MG63 (cell line): ENCODE measurements at places on chromosomes 1 and 21.

- DNase-seq, result peak; percentile 94
Observed at GRCh38 chr1:156502894-156503697, 2.5 kb upstream of the MEF2D start.

DNA sequence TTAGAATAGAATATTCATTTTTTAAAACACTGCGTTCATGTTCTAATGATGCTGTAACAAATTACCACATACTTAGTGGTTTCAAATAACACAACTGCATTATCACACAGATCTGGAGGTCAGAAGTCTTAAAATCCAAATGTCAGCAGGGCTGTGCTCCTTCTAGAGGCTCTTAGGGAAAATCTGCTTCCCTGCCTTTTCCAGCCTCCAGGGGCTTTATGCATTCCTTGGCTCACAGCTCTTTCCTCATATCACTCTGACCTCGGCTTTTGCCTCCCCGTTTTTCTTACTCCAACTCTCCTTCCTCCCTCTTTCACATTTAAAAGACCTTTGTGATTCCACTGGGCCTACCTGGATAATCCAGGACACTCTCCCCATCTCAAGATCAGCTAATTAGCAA, 18.6 kb upstream of the FMN2 start:
- no peak for DNase-seq

GRCh38 chr1:48619539-48619938, 147.5 kb upstream of the SPATA6 start:
- DNase-seq, result peak; percentile 29

DNA sequence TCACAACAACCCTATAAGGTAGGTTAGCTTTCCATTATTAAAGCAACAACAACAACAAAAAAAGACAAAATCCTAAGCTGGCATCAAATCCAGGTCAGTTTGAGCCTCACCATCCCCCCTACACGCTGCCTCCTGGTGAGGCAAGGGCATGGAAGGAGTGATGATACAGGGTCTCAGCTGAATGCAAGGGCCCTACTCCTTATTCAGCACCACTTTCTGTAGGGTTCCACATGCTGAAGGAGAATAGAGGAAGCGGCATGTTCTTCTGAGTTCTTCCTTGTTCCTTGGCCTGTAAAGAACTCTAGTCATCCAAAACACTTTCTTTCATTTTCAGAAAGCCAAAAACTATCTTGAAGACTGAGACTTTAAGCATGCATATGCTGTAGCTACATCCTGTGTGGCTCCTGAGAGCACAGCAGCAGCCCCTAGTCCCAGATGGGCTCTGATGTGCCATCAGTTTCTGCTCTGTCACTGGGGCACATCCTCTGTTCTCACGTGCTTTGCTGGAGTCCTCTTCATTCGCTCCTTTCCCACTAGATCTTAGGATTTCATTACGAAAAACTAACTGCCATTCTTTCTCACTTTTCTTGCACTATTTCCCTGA, 6.2 kb downstream of the ILDR2 start:
- no peak for DNase-seq

DNA sequence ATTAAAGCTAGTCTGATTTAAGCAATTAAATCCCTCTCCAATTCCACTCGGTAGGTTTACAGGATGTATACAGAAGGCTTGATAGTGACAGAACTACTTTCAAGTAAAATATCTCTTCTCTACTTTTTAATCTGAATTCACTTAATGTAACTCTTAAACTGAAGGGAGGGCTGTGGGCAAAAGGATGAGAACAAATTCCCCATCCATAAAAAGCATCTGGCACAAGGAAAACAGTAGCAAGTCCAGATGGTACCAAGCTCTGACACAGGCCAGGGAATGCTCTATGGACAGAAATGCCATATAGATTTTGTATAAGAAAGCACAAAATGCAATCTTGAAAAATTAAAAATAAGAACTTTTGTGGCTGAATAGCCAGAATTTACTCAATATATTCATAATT, 53.1 kb upstream of the USH2A start:
- no peak for DNase-seq

- no peak for DNase-seq
Observed at GRCh38 chr1:182703539-182703938, 19.2 kb upstream of the RGS8 start.

DNA sequence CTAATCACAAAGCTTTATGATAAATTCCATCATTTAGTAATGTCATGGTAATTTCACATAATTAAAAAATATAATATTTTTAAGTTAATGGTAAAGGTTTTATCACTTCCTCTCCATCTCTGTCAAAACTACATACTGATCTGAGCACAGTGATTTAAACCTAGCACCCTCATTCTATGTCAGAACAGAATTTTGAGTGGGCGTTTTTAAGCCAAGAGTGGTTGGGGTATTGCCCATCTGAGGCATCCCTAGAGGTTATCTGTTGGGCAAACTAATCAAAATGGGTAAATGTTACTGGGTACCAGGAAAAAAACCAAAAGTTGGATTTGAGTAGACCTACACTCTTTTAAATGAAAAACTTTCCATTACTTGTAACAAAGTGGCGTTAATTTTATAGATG, 100.7 kb upstream of the GFI1 start:
- no peak for DNase-seq

DNA sequence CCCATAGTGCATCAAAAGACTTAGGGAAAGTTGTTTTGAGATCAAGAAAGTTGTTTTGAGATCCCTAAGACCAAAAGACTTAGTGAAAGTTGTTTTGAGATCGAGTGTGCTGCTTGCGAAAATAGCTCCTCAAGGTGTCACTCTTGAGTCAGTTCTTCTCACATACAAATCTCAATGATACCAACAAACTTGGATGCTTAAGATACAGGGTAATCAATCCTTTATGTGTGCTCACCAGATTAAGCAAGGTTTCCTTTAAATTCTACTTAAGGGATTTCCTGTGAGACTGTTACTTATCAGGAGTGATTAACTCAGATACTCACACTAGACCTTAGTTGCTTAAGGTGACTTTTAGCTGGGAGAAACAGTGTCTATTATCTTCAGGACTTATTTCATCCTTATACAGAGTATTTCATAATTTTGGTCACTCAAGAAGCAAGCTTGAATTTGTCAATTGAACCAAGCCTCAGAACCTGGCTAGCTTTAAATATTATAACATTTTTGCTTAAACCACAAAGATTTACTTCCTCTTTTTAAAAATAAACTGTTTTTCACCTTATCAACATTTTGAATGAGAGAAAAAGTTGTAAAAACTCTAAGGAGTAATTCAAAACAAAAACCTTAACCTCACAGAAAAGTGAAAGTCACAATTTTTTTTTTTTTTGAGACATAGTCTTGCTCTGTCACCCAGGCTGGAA, 8.0 kb upstream of the RLF start:
- no peak for DNase-seq

GRCh38 chr1:81757398-81758020, 43.2 kb upstream of the ADGRL2 start:
- DNase-seq, result no peak

DNA sequence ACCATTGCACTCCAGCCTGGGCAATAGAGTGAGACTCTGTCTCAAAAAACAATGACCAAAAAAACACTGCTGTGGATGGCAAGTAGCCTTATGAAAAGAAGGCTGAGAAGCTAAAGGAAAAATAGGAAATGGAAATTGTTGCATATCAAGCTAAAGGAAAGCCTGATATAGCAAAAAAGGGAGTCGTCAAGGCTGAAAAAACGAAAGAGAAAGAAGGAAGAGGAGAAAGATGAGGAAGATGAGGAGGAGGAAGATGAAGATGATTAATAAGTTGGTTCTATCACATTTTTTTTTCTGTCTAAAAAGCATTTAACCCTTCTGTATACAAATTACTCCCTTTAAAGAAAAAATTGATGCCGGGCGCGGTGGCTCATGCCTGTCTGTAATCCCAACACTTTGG, 10.2 kb upstream of the PRDX1 start:
- DNase-seq, result no peak

DNA sequence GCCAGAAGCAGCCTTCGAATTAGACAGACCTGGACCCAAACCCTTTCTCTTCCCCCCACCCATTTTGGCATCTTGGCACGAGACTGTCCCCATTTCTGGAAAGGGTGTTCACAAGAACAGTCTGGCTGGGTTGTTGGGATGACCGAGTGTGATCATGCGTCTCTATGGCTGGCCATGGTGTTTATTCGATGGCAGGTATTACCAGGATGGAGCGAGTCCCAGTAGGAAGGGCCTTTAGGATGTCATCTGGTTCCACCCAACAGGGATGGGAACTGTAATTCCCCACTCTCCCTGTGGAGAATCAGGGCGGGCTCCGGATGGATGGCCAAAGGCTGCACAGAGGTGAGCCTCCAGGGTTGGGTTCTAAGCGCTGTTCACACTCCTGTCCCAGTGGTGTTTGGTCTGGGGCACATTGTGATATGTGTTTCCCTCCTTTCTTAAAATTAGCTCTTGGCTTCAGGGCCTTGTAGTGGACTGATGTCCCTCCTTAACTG, 33.4 kb upstream of the ATP5PO start:
- DNase-seq, result no peak

GRCh38 chr1:85359874-85360721, 83.7 kb upstream of the BCL10 start:
- DNase-seq, result no peak

DNA sequence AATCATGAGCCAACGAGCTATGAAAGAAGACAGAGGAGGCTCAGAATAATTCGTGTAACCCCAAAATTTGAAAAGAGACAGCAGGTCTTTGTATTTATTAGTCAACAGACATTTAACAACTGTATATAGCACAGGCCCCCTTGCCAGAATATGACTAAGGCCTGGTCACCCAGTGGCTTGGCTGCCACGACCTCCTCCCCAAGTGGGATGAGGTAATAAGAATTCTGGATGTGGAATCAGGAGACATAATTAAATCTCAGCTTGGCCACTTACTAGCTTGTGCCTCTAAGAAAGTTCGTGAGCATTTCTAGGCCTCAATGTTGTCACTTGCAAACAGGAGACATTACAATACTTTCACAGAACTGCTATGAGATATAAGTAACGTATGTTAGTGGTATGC, 134.2 kb upstream of the TNFSF4 start:
- DNase-seq, result peak; percentile 93

- DNase-seq, result no peak
Observed at GRCh38 chr1:67745875-67746698, 61.1 kb downstream of the GADD45A start.

- DNase-seq, result no peak
Observed at GRCh38 chr1:67919274-67920072, 86.2 kb upstream of the GNG12 start.

DNA sequence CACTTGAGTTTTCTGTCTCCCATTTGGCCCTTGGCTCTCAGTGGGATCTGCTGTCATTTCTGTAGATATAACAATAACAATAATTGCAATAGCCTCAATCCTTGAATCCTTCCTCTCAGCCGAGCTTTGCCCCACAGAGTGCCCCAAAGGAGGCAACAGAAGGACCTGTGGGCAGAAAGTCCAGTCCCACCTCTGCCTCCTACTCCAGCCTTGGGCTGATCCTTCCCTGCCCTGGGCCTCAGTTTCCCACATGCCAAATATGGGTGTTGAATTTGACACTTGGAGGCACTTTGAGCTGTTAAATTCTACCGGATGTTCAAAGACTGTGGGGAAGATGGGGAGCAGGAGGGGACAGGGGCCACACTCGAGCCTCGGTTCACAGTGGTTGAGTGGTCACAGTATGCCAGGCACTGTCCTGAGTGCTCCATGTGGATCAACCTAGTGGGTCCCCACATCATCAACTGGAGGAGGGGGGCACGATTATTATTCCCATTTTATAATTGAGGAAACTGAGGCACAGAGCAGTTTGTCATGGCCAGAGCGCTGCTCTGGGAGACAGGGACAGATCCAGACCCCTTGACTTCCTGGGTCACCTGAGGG, 307.1 kb downstream of the MATN1 start:
- no peak for DNase-seq

DNA sequence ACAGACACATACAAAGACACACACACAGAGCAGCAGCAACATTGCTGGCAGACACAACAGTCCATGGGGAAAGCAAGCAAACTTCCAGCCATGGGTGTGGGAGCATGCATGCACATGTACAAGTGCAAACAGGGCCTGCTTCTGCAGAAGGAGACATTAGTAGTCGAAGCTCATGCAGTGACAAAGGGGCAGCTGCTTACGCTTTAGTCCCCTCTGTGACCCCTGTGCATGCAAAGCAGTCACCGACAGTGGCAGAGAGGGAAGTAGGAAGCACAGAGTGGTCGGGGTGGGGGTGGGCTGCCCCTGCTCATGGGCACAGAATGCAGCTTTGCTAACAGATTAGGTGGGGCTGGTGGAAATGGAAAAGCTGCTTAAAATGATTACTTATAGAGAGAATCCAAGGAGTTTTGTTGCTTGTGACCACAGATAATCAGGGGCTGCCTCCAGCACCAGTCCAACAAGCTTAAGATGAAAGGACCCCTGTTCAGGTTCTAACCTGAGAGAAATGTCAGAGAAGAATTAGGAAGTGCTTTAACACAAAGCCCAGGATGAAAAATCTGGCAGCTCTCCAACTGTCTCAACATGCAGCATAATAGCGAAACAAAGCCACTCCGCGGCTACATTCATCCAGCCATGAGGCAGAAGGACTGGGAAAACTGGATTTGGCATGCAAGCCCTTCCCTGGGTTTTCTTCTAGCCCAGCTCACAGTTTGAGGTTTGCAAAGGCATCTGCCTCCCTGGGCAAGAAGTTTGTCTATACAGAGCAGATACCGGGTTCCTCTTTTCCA, 378.9 kb downstream of the KCNH1 start:
- DNase-seq, result no peak

DNA sequence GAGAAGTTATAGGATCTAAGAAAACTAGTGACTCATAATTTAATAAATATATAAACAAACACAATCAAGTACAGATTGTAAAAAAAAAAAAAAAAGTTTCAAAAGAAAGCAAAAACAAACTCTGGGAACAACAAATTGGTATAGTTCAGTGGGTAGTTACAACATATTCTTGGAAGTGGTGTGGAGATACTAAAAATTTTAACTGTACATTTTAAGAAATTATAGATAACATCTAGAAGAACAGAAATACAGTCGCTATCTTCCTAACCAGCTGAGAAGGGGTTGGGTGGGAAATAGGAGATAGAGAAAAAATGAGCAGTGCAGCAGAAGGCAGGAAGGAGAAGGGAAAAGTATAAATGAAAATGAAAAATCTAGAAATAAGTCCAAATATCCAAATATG, 70.5 kb downstream of the LRRC8C start:
- no peak for DNase-seq

- no peak for DNase-seq
Observed at GRCh38 chr1:196355206-196355786, 252.9 kb downstream of the KCNT2 start.

DNA sequence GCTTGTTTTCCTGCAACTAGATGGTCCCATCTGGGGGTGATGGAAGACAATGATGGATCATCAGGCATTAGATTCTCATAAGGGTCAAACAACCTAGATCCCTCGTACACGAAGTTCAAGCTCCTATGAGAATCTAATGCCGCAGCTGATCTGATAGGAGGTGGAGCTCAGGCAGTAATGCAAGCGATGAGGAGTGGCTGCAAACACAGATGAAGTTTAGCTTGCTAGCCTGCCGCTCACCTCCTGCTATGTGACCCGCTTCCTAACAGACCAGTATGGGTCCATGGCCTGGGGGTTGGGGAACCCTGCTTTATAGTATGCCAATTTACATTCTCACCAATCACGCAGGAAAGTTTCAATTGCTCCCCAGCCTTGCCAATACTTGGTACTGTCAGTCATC, 37.5 kb downstream of the TLR5 start:
- no peak for DNase-seq

GRCh38 chr1:15337656-15338402, 71.9 kb upstream of the EFHD2 start:
- peak; percentile 91 for DNase-seq

GRCh38 chr21:35981514-35982070, 78.7 kb downstream of the SETD4 start:
- DNase-seq, result no peak
